ENCODE measurements at places on chromosomes 5 and 9.

GRCh38 chr9:18610956-18611355 lies 137.0 kb downstream of the ADAMTSL1 start:
- peak; percentile 92 for DNase-seq

GRCh38 chr5:167835146-167835545 lies 456.3 kb upstream of the WWC1 start:
- DNase-seq: no peak

- no peak for DNase-seq
Measured at GRCh38 chr9:98254228-98255060, 1.0 kb downstream of the TBC1D2 start.

GRCh38 chr5:35963381-35963843 lies 25.0 kb upstream of the CAPSL start:
- DNase-seq: no peak

DNA sequence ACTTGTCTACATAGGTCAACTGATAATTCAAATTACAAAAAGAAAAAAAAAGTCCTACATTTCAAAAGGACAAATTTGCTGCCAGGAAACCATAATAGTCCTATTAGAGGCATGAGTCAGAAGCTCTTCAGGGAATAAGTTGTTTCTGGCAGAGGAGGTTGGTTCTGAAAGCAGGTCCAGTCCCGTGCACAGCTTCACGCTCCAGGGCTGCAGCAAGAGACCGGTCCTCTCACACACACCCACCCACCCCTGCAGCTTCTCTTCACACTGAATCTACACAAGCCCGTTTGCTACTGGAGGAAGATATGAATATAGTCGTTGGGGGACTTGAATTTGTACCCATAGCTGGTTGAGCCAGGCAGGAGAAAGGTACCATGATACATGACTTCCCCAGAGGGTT lies 36.9 kb upstream of the SLC1A3 start:
- no peak for DNase-seq

GRCh38 chr5:112960863-112961504 lies 15.6 kb upstream of the DCP2 start:
- DNase-seq: no peak
